NCI-H1105 treated with DMSO at 0.1 percent for 48 hours (cell line): ENCODE measurements at places on chromosomes 2 and 18.

- no peak for DNase-seq
Measured at GRCh38 chr2:20596193-20596972, 54.5 kb downstream of the HS1BP3 start.

DNA sequence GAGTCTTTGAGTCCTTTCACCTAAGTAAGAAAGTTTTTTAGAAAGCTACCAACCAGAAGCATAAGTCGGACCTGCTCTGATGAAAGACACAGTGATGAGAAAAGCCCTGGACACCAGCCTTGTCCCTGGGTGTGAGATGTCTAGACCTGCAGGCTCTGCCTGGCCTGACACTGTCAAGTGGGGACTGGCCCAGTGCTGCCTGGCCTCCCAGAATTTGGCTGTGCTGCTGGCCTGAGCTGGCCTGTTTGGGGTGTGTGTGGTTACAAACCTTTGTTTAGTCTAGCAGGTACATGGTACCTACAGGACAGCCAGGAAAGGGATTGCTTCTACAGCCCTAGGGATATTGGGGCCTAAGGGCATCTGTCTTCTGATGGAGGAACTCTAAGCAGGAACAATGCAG, 48.3 kb downstream of the ASB1 start:
- DNase-seq = no peak

DNA sequence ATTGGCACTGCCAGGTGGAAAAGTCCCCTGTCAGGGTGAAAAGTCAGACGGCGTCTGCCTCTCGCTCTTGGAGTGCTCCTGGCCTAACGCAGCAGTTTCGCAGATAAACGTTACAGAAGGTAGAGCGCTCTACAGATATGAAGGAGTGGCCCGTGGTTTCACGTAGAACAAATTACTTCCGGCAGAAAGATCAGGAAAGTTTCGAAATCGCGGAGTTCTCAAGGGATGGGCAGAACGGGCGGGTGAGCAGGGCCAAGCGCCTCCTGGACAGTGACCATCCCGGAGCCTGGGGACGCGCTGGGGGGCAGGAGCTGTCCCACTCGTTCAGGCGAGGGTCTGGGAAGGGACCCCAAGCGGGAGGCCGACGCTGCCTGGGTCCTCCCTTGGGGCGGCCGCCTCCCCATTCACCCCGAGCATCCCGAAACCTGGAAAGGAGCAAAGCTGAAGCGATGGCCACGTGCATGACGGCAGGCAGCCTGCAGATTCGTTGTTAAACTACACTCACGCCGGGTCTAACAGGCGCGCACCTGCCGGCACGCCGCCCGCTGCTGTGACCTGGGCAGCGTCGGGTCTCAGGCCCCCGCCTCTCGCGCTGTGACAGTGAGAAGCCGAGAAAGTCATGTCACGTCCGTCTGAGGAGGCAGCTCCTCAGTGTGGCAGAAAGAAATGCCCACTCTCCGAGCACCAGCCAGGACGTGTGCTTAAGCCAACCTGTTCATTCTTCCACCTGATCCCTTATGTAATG, 122.9 kb upstream of the SALL3 start:
- DNase-seq = no peak

DNA sequence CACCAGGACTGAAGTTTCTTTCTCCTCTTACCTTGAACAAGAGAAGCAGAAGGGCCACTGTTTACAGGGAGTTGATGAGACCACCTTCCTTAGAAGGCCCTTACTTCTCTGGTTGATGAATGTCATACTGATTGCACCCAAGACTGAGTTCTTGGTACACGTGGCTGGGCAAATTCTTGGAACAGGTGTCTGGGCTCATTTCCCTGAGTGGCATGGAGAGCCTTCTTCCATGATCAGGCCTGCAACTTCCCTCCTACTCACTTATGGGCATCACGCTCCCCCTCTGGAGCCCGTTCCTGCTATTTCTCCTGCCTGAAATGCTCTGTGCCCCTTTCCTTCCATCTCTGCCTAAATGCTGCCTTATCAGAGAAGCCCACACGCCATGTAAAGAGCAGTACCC, 110.3 kb downstream of the PTPRM start:
- no peak for DNase-seq

DNA sequence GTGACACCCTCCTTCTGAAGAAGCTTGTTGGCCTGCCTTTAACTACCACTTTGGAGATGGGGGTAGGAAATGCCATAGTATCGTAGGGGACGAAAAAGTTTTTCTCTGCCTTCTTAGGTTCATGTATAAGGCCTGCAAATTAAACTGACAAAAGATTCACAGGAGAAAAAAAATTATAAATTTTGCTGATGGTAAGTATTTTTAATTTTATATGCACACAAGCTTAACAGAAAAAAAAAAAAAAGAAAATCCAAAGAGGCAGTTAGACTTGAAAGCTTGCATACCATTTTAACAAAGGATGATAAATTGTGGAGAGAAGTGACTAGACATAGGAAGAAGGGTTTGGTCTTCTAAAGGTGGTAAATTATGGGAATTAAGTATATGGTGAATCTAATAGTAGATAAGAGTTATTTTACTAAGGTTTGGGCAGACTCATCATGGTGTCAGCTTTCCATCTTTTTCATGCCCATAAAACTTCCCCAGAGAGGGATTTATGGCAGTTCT, 62.5 kb upstream of the B3GNT2 start:
- DNase-seq = no peak

DNA sequence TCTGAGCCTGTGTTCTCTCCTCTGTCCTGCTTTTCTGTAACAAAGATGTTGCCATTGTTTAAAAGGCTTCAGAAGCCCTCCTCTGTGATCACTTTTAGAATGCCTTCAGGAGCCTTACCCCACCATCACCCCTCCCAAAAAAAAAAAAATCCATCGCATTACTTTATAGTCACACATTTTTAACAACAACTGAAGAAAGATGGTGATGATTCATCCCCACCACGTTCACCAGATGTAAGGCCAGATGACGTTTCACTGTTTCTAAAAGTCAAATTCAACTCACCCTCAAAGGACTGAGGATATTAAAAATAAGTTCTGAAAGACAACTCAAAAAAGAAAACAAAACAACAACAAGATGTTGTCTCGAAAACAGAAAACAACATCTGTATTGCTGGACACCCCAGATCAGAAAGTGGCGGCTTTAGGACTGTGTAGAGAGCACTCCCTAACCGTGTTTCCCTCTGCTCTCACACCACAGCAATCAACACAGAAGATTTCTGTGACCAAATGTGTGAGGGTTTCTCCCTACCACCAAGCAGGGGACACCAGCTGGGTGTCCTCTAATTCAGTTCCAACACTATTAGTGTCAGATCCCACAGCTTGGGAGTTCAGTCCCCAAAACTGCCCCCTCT, 61.9 kb upstream of the CREB1 start:
- no peak for DNase-seq

DNA sequence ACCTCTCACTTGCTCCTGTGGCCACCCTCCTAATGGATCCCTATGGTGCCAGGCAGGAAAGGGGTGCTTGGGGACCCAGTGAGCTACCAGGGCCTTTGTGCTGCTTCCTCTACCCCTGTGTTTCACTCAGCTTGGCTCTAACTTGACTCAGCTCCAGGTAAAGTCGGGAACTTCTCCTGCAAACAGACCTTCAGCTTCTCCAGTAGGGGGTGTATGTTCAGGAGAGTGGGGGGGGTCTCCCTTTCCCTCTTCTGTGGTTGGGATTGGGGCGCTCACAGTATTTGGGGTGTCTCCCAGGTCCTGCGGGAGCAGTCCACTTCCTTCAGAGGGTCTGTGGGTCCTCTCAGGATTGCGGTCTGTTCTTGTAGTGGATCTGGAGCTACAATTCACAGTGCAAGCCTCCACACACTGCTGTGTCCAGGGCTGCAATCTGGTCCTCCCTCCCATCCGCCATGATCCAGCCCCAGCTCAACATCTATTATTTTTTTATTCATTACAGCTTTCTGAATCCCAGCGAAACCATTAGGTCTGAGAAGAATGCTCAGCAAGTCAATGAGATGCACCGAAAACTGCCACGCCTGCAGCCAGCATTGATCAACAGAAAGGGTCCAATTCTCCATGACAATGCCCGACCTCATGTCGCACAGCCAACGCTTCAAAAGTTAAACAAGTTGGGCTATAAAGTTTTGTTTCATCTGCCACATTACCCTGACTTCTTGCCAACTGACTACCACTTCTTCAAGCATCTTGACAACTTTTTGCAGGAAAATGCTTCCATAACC, 26.4 kb upstream of the SAP130 start:
- no peak for DNase-seq

DNA sequence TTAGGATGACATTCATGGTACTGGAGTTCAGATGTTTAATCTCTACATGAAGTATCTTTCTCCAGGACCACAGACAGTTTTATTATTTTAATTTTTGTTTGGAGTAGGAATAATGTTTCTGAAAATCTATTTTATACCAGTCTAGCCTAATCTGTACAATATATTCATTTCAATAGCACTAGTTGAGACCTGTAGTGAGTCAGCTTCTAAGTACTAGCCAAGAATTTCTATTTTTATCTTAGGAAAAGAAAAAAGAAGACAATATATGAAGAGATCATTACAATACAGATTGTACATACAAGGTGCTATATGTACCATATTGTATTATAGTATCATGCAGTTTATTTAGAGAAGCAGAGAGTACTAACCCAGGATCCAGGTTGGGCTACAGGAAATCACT, 826.9 kb upstream of the PIK3C3 start:
- DNase-seq = no peak

GRCh38 chr18:11112286-11112685, 37.1 kb downstream of the PIEZO2 start:
- no peak for DNase-seq

DNA sequence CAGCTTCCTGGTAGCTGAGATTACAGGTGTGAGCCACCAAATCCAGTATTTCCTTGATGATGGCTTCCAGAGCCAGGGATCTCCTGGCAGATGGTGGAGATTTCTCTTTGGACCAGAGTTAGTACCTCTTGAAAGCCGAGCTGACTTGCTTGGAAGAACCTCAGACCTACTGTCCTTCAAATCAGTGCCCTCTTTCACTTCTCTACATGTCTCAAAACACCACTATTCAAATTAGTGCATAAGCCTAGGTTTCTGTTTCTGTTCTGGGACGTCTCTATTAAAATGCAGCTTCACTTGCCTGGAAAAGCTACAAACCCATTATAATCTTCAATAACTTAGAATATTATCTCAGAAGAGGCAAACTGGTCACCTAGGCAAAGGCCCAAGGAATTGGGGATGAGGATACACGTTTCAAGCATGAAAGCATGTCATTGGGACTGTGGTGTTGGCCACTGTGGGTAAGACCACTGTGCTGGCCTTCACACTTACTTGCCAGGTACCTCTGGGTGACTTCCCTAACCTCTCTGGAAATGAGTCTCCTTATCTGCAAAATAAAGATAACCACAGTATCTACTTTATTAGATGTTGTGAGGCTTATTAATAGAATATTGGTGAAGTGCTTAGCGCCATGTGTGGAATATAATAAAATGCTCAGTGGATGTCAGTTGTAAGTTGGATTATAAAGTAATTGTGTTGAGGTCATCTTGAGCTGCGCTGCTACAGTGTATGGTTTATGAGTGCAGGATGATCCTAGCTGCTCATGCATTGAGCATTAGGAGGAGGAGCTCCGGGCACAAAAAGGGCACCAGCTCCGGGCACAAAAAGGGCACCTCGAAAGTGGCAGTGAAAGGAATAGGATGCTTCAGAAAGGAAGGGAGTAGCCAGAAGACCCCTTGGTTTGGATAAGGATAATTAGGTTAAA, 84.5 kb downstream of the DOCK10 start:
- no peak for DNase-seq

DNA sequence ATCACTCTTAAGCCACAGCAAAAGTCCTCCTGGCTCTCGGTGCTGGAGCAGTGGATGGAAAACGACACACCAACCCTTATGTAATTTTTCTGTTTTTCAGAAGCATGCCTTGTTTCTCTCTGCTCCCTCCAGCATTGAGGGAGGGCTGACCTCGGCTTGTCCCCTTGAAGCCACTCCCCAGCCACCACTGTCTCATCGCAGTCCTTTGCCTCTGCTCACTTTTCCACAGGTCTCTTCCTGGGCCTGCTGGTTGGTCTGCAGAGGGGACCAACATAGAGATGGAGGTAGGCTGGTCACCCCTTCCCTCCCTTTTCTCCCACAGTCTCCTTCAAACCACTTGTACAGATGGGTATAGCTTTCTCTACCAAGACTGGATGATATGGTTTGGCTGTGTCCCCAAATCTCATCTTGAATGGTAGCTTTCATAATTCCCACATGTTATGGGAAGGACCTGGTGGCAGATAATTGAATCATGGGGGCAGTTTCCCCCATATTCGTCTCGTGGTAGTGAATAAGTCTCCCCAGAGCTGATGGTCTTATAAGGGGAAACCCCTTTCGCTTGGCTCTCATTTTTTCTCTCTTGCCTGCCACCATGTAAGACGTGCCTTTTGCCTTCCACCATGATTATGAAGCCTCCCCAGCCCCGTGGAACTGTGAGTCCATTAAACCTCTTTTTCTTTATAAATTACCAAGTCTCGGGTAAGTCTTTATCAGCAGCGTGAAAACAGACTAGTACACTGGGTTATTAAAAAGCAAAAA, 14.3 kb upstream of the RIOK3 start:
- no peak for DNase-seq

DNA sequence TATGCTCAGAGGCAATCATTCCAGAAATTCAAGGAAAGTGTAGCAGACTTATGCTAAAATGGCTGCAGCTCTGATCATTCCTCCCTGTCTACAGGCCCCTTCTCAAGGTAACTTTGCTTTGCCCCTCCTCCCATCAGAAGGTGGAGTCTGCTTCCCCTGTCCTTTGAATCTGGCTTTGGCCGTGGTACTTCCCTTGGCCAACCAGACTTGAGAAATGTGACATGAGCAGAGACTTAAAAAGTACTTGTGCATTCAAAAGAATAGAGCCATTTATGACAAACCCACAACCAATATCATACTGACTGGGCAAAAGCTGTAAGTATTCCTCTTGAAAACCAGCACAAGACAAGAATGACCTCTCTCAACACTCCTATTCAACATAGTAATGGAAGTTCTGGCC, 59.5 kb upstream of the NCKAP5 start:
- no peak for DNase-seq

DNA sequence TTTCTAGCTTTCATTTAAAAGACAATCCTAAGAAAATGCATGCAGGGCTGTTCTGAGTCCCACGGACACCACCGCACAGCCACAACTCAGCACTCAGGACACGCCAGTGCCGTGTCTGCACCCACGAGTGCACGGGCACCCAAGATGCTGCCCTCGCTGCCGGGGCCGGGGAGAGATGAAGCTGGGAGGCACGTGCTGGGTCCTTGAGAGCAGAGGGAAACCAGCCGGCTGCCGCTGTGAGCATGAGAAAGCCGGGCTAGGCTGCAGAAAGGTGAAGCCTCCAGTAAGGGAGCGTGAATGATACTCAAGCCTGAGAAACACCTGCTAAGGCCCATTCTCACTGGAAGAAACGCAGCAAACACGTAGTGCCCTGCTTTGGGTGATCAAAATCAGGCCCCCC, 4.8 kb downstream of the COPS9 start:
- no peak for DNase-seq

DNA sequence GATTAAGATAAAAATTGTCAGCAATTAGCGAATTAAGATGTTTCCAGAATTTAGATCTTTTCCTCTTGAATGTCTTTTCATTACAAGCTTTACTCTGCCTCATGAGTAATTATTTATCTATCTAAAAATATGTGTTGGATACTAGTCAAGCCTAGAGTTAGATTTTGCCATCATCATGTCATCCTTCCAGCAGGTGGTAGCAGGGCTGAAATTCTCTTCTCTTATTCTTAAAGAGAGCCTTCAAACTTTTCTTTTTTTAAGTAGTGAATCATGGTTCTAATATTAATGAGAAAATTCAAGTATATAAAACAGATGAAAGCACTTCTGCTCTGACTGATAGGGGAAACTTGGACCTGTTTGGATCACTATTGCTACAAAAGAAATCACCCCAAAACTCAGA, 240.7 kb upstream of the EPAS1 start:
- DNase-seq = no peak

- peak; percentile 63 for DNase-seq
Measured at GRCh38 chr2:191927319-191927867, 80.5 kb upstream of the CAVIN2 start.

- DNase-seq = no peak
Measured at GRCh38 chr2:154350911-154351310, 347.6 kb upstream of the KCNJ3 start.
